ENCODE measurements at places on chromosomes 1 and 21. TPM values are rescaled to one million over a fixed set of nuclear protein-coding genes. Genes with fewer than 3 reads are reported as not detected.

Gene GJA8
- polyA plus RNA-seq: 0.53 TPM

- no peak for DNase-seq
Observed at GRCh38 chr1:66758241-66758755, 6.0 kb downstream of the DYNLT5 start.

- no peak for DNase-seq
Observed at GRCh38 chr1:167601442-167602383, 28.3 kb upstream of the RCSD1 start.

GRCh38 chr1:231774719-231775335 is 148.2 kb downstream of the DISC1 start:
- no peak for DNase-seq

DNA sequence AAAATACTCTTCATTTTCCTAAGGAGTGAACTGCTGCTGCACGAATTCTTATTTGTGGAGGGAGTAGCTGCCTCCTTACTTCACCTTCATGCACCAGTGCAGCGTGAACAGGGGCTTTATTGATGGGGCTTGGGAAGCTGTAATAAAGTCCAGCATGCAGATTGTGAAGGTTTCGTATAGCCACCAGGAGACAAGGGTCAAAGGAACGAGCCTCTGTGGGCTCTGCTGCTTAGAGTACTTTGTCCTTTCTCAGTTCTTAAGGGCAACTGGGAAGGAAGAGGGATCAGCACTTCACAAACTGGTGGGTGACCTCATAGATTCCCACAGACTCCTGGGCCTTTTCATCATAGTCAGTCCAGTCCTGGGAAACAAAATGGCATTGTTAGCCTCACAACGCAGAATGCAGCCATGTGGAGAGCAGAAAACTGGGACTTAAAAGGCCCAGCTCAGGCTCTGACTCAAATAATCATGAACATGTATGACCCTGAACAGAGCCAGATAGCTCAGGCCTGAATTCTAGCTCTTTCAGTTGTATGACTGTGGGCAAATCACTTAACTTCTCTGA is 6.0 kb downstream of the CZIB start:
- no peak for DNase-seq

DNA sequence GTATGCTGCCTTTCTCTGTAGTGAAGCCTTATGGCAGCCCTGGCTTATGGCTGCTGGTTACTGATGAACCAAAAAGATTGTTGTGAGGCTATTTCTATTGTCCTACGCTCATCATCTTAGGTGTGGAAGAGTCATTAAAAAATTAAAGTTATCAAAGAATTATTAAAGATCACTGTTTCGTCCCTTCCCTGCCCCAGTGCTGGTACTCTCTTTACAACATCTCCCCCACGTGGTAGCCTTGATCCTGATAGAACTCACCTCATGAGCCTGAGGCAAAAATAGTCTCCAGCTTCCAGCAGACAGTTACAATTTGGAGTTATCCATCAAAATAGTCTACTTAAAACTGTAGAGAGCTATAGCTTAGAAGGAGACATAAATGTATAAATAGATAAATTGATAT is 201.5 kb downstream of the S1PR1 start:
- no peak for DNase-seq

GRCh38 chr1:94384485-94385265 is 33.5 kb upstream of the ABCD3 start:
- DNase-seq: no peak

- no peak for DNase-seq
Observed at GRCh38 chr1:71717186-71717585, 565.2 kb downstream of the NEGR1 start.

DNA sequence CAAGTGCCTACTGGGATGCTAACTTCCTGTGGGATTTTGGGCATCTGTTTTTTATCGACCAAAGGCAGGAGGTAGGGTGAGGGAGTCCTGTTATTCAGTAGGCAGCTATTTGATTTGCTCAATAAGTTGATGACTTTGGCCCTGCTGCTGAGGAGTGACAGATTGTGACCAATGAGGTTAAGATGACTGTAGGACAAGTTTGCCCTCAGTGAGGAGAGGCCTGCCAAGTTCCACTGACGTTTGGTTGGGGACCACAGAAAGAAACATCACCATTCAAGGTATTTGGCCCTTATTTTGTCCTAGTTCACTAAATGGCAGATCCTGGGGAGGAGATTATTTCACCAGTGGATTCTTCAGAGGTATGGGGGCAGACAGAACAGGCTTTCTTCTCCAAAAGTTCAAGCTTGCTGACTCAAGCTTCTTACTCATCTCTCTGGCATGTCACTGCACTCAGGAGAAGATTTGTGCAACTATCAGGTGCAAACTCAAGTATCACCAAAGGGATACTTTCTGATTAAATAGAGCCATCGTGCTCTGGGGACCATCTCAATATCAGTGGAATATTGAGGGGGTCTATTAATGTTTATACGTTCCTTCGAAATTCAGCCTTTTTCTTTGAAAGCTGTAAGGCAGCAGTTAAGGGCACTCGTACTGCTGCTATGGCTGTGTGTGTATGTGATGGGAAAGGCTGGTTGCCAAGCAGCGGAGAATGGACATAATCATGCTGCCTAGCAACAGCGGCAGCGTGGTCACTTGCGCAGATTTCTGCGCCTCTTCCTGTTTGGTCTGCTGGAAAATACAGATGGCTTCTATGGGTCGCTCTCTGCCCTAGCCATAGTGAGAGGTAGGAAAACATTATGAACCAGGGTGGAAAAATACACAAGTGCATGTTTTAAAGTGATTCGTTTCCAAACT is 78.7 kb downstream of the PBX1 start:
- DNase-seq: no peak

DNA sequence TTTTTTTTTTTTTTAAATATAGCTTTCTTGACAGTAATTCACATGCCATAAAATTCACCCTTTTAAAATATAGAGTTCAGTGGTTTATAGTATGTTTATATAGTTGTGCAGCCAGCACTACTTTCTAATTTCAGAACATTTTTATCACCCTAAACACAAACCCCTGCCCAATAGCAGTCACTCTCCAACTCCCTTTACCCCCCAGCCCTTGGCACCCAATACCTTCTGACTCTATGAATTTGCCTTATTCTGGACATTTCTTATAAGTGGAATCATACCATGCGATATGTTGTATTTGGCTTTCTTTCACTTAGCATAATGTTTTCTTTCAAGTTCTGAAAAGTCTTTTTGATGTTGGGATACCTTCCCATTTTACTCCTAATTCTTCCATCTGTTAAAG is 42.5 kb upstream of the NEXN start:
- no peak for DNase-seq

DNA sequence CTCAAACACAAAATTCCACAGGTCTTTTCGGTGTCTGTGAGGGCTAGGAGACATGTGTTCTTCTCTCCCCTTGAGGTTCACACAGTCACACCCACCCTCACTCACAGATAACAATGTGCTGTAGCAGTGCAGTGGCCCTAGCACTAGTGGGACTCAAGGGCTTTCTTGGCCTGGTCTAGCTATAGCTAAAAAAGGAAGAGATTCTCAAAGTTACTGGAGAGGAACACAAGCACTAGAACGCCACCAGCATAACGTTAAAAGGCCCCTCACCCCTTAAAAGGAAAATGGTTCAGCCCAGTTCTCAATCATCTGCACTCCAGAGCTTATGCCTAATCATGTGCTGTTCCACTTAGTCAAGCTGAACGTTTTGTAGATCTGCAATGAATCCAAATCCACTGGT is 39.5 kb downstream of the RGS8 start:
- DNase-seq: no peak

DNA sequence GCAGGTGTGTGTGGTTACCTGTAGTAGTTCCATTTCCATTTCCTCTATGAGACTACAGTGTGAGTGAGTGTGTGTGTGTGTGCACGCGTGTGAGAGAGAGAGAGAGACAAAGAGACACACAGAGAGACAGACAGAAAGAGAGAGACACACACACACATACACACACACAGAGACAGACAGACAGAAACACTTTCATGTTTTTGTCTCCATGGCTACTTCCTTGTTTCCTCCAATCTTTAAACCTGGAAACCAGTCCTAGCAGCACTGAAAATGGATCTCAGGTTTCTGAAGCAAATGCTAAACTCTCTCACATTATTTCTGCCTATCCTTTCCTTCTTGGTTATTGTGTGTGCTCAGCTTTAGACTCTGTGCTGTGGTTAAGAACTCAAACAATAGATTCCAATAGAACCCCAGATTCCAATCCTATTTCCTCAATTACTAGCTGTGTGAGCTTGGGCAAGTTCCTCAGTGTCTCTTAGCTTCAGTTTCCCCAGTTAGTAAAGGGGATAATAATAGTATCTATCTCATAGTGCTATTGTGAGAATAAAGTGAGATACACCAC is 22.4 kb upstream of the ABCD3 start:
- DNase-seq: no peak

All from right renal cortex interstitium (tissue), 3 donors.